ENCODE measurements at places on chromosomes 5 and 9. TPM values are rescaled to one million over a fixed set of nuclear protein-coding genes. Genes with fewer than 3 reads are reported as not detected.

MARVELD2 gene
- total RNA-seq = 3.2 TPM

CARD9 gene
- 4.3 TPM for total RNA-seq

WNT8A gene
- not detected for total RNA-seq

CNTFR gene
- total RNA-seq = 6.2 TPM

IL13 gene
- not detected for total RNA-seq

SPATA31A3 gene
- not detected for total RNA-seq

NUDT2 gene
- 25.0 TPM for total RNA-seq

SLC25A2 gene
- total RNA-seq = not detected

SLC9A3 gene
- 4.3 TPM for total RNA-seq

CDH18 gene
- total RNA-seq = 0.62 TPM

ARL14EPL gene
- not detected for total RNA-seq

FRRS1L gene
- 4.7 TPM for total RNA-seq

RNF183 gene
- 0.21 TPM for total RNA-seq

FTMT gene
- not detected for total RNA-seq

TTC1 gene
- 42.2 TPM for total RNA-seq

FAM169A gene
- total RNA-seq = 1.8 TPM

BSPRY gene
- 2.6 TPM for total RNA-seq

ITGA1 gene
- 49.4 TPM for total RNA-seq

NMUR2 gene
- not detected for total RNA-seq

NEUROG1 gene
- total RNA-seq = not detected

OLFML2A gene
- total RNA-seq = 188 TPM

FOXD1 gene
- total RNA-seq = 5.1 TPM

Measured in tongue (tissue), 3 donors.